NCI-H1930 (cell line): ENCODE measurements at places on chromosomes 12 and 14.

- DNase-seq: peak; percentile 28
These were observed 94.3 kb downstream of the LRRC74A start for GRCh38 chr14:76920331-76921087.

DNA sequence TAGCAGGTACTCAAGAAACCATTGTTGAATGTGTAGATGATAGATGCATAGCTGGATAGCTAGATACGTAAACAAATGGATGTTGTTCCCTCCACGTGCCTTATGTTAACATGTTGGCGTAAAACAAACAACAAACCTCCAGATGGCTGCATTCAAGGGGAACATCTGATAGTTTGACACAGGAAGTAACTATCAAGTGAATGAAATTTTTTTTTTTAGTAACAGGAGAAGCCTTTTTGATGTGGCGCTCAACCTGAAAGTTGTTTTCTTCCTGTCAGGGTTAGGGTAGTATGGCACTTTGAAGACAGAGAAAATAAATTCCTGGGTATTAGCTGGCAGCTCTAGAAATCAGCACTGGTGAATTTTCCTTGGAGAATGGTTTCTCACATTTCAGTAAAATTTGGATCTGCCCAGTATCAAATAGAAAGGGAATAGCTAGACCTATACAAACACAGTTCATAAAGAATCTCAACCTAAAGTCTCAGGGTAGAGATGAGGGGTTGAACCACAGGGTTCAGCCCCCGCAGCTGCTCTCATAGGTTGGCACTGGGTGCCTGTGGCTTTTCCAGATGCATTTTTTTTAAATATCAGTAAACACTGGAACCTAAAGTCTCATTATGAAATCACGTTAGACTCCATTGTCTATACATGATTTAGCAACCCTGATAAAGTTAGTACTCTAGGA is 18.8 kb upstream of the RAP1B start:
- no peak for DNase-seq

- DNase-seq: no peak
These were observed 12.3 kb upstream of the LBHD2 start for GRCh38 chr14:103071544-103072251.

DNA sequence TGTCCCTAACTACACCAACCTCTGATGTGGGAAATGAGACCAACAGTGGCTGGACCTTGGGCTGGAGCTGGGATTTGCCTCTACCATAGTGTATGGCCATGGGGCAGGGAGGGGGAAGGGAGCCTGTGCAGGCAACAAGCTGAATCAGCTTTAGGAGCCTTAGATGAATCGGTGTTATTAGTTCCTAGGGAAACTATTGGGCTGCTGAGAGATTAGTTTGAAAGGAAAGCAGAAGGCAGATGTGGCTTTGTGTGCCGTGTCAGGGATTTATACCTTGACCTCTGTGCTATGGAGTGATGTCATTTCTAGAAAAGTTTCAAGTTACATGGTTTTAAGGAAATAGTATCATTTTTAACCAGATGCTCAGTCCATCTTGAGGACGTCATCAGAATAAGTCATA is 19.5 kb upstream of the GAS2L3 start:
- peak; percentile 38 for DNase-seq

GRCh38 chr14:22122227-22122818 is 448.7 kb upstream of the OR4E1 start:
- no peak for DNase-seq

- DNase-seq: no peak
These were observed 12.8 kb downstream of the SLC4A8 start for GRCh38 chr12:51437431-51437830.

DNA sequence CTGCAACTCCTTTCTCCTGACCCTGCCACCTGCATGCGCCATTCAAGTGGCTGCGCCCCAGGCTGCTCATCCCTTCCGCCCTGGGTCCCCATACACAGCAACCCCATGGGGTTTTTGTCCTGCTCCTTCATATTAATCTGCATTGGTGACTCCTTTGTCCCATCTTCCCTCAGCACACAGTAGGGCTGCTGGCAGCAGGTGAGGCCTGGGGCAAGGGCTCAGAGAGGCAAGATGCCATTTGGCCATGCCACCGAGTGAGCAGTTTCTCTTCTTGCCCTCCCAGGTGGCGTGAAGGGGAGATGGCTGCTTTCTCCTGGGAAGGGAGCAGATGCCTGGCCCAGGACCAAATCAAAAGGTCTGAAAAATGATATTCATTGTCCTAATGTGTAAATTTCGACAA is 9.1 kb downstream of the RTL1 start:
- no peak for DNase-seq

GRCh38 chr14:79180656-79181055 is 1010.5 kb downstream of the NRXN3 start:
- DNase-seq: no peak

DNA sequence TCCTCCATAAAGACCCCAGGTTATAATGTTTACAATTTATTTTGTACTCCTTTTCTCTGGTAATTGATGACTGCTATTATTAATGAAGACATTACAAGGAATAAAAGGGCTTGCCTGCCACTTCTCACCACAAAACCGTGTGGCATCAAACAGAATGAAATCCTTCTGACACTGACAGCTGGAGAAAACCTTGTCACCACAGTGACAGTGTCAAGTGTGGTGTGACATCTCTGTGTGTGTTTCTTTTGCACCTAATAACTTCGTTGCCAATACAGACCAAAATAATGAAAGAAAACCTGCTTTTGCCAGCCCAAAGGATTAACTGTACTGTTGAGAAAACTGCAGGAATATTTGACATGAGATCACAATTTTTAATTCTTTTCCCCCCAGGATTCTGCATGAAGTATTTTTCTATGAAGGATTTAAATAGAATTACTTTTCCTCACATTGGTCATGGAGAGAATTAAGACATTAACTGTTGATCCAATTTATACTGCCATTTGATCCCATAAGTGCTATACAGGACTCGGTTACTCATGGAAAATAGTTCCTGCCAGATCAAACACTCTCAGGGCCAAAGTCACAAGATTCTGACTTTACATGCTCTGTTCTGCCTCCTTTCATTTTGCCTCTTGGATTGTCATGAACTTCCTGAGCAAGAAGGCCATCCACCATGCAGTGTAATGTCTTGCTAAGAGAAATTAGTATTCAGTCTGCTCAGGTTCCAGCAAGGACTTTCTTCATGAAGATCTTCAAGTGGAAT is 60.4 kb upstream of the IFNG-AS1 start:
- no peak for DNase-seq

GRCh38 chr14:69594846-69595245 is 16.6 kb upstream of the SUSD6 start:
- DNase-seq: no peak

DNA sequence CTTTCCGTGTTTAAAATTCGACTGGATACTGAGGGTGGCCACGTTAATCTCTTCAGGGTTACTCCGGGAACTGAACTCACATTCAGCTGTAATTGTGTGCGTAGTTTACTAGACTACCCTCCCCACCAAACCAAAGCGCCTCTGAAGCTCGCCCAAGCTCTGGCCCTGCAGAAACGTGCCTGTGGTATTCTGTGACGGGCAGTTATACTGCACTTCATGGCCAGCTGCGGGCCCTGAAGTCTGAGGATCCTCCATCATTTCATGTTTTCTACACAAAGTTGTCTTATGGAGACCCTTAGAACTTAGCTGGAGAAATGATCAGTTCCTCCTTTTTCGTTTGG is 688 bp downstream of the ZNF26 start:
- no peak for DNase-seq

DNA sequence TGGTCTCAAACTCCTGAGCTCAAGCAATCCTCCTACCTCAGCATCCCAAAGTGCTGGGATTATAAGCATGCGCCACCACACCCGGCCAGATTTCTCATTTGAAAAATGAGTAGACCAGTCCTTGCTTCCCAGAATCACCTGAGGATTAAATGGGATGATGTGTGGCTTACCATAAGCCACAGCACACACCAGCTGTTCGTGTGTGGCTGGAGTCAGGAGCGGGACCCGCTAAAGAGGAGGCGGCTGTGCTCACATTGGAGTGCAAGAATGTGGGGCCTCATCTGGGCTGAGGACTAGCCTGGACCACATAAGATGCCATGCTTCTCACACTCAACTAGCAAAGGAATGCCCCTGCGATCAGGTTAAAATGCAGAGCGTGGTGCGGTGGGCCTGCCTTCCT is 6.7 kb upstream of the ALDH2 start:
- DNase-seq: no peak

DNA sequence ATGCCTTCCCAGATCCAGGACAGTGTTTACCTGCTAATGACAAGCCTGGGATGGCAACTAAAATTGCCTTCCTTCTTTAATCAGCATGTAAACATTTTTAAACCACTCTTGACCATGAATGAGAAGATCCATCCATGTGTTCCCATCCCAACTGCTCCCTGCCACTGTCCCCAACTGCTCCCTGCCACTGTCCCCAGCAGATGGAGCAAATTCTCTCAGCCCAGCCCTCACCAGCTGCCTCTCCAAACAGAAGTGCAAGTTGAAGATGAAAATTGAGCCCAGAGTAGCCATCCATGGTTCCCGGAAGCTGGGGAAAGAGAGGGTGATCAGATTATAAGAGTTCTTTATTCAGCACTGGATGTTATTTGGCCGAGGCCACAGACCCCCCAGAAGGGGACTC is 133.1 kb downstream of the SLC15A4 start:
- DNase-seq: no peak

DNA sequence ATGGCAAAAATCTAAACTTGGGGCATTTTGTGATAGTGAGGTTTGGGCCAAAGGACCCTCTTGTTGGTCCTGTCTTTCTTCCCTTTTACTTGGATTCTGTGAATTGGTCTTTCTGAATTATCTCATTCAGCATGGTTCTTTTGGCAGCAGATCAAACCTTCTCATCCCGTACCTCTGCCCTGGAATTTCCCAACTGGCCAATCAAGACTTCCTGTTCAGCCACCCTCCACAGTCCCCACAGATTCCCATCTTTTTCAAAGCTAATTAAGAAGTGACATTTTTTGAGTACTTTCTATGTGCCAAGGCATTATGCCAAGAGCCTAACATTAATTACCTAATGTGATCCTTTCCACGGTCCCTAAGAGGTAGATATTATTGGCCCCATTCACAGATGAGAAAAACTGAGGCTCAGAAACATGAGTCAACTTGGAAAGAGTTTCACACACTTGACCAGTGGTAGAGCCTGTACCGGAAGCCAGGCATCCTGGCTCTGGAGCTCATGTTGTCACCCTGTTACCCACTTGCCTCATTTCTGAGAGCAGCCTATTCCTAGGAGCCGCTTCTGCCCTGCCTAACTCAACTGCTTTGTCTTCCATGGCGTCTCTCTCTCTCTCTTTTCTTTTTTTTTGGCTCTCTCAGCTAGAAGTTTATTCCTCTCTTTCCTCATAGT is 135.9 kb downstream of the C12orf75 start:
- no peak for DNase-seq

- no peak for DNase-seq
These were observed 84.3 kb downstream of the TNFAIP2 start for GRCh38 chr14:103207388-103208072.

DNA sequence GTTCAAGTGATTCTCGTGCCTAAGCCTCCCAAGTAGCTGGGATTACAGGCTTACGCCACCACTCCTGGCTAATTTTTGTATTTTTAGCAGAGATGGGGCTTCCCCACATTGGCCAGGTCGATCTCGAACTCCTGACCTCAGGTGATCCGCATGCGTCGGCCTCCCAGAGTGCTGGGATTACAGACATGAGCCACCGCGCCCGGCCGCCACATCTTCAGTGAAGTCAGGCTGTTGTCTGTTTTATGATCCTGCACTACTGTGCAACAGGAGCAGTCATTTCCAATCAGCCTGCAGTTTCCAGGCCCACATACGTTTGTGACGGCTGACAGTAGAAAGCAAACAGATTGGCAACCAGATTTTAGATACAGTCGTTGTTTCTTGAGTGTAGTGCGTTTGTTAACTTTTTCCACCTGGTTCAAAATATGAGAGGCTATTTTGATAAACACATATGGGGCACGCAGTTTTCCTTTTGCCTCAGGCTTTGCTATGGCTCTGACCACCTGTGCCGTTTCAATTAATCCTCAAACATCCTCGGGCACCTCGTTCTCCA is 74.8 kb downstream of the LGMN start:
- DNase-seq: no peak

DNA sequence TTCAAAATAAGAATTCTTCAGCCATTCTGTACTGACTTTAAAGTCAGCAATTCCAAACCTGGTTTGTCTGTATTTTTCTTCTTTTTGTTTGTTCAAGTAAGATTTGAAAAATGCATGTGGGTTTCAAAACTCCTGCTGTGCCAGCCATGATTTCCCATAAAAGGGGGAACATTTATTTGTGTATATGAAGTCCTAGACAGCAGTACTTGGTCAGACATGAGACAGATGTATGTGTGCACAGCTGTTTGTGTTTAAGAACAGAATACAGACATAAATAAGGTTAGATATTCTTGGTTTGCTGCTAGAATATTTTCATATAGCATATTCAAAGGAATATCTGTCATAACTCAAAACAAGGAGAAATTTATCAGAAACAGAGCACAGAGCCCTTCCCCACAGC is 236.0 kb downstream of the ADAMTS20 start:
- no peak for DNase-seq

- no peak for DNase-seq
These were observed 332.9 kb downstream of the BCAT1 start for GRCh38 chr12:24615967-24616411.

GRCh38 chr14:58747181-58747580 is 109.4 kb downstream of the DACT1 start:
- DNase-seq: no peak

DNA sequence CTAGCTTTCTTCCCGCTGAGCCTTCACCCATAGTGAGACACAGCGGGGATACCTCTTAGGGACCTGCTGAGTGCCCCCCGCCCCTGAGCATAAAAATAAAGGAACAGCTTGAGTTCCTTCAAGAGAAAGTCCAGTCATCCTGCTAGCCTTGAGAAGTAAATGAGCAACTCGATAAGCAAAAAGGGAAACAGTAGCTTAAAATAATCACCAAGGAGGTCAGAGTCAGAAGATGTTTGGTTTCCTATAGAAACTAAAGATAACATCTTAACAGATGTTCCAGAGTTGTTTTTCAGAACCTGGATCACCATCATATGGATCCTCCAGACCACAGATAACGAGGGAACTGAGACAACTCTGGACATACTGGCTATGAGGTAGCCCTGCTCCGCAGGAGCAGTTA is 94.0 kb downstream of the BCAT1 start:
- no peak for DNase-seq

GRCh38 chr14:91946622-91947474 is 646 bp downstream of the FBLN5 start:
- DNase-seq: no peak
